Breast epithelium (tissue), 4 donors: ENCODE measurements at places on chromosomes 4 and X. TPM values are rescaled to one million over a fixed set of nuclear protein-coding genes. Genes with fewer than 3 reads are reported as not detected.

- DNase-seq, result no peak
- H3K4me3 ChIP-seq, result no peak overlapping the region
- H3K4me1 ChIP-seq, result no peaks in the 10 kb centered on the region
- no peaks in the 10 kb centered on the region for H3K27me3 ChIP-seq
- H3K36me3 ChIP-seq, result no peaks in the 10 kb centered on the region
Observed at GRCh38 chr4:168699224-168699878, 202.5 kb downstream of the PALLD start.

- no peak for DNase-seq
- no peak overlapping the region for H3K27ac ChIP-seq
- H3K4me3 ChIP-seq, result no peak overlapping the region
- H3K36me3 ChIP-seq, result peaks cover 3% of the 10 kb centered on the region
- no peaks in the 10 kb centered on the region for H3K27me3 ChIP-seq
- no peaks in the 10 kb centered on the region for H3K4me1 ChIP-seq
Observed at GRCh38 chr4:13615161-13615560, 12.4 kb downstream of the BOD1L1 start.

- no peaks in the 10 kb centered on the region for H3K27me3 ChIP-seq
- peak within 1 kb of the TSS; percentile 17 for H3K27ac ChIP-seq
- H3K4me3 ChIP-seq, result peak within 1 kb of the TSS; percentile 68
- H3K36me3 ChIP-seq, result no peaks in the 10 kb centered on the region
- DNase-seq, result no peak
Observed at GRCh38 chrX:43882294-43882681, at the start of gene MAOB. Gene MAOB, minus strand, starts transcription at chrX:43882450. Its CDS starts 151 bp downstream, at chrX:43882299.

- H3K36me3 ChIP-seq, result no peaks in the 10 kb centered on the region
- no peak for DNase-seq
- H3K4me1 ChIP-seq, result no peaks in the 10 kb centered on the region
- H3K27me3 ChIP-seq, result no peaks in the 10 kb centered on the region
Observed at GRCh38 chr4:2287594-2287915, 25.6 kb upstream of the MXD4 start.

Gene VEGFD
- total RNA-seq, result 6.0 TPM

Gene RRH
- not detected for total RNA-seq
